ENCODE measurements at places on chromosomes 5 and 9.

DNA sequence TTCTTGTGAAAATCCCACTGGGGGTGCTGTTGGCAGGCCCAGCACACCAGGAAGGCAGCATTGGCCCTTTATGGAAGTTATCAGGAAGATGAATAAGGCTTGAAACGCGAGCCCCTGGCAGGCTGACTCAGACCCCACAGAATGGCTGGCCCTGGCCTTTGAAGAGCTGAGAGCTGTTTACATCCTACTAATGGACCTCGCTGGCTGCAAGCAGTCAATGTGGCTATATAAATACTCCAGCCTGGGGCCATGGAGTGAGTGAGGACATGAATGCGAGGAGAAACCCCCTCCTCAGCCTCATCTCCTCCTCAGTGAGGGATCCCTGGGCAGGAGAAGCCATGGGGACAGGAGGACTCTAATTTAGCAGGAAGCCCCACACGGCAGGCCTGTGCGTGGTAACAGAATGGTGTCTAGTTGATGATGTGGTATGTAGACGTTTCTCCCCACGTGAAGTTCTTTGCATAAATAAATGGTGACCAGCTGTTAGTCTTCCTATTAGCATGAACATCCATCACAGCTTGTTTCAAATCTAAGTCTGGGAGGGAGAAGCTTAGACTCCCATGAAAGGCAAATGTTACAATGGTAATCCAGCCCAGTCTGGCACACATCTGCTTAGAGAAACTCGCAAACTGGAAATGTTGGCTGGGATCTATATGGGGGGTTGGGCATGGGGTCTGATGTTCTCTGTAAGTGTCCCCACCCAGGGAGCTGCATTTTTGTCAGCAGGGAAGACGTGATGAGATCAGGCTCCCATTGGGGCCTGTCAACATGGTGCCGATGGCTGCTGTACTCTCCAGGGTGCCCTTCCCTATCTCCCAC lies 175.1 kb upstream of the PITX1 start:
- peaks cover 20% of the 10 kb centered on the region for H3K27me3 ChIP-seq
- H3K27ac ChIP-seq = no peak overlapping the region
- DNase-seq = no peak
- no peaks in the 10 kb centered on the region for H3K4me1 ChIP-seq
- peaks cover under 1% of the 10 kb centered on the region for H3K36me3 ChIP-seq

DNA sequence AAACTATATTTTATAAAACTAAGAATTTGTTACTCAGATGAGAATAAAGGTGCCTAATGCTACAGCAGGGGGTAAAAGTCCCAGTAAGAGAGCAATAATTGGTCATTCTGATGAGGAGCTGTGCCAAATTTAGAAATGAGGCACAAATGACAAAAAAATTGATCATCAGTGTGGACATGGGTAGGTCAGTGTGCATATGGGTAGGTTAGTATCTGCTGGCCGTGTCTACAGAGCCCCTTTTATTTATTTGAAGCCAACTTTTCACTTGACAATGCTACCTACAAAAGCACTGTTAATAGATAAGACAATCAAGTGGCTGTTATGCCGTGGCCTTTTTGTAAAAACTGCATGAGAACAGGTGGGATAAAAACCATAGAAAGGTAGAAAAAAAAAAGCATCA lies 454.6 kb downstream of the RAB3C start:
- H3K4me1 ChIP-seq = peaks cover 10% of the 10 kb centered on the region
- H3K4me3 ChIP-seq = no peak overlapping the region
- H3K36me3 ChIP-seq = peaks cover 2% of the 10 kb centered on the region
- H3K27me3 ChIP-seq = peaks cover 20% of the 10 kb centered on the region
- DNase-seq = no peak
- no peak overlapping the region for H3K27ac ChIP-seq

- H3K4me3 ChIP-seq = no peak overlapping the region
- no peaks in the 10 kb centered on the region for H3K27me3 ChIP-seq
- H3K36me3 ChIP-seq = no peaks in the 10 kb centered on the region
- H3K27ac ChIP-seq = no peak overlapping the region
Observed at GRCh38 chr5:179380211-179381035, 35.2 kb upstream of the ADAMTS2 start.

- no peak for DNase-seq
- no peaks in the 10 kb centered on the region for H3K27me3 ChIP-seq
- no peaks in the 10 kb centered on the region for H3K36me3 ChIP-seq
- H3K27ac ChIP-seq = no peak overlapping the region
Observed at GRCh38 chr5:147578228-147579024, 68.6 kb upstream of the DPYSL3 start.

GRCh38 chr9:18350036-18350435 lies 123.9 kb upstream of the ADAMTSL1 start:
- H3K36me3 ChIP-seq = no peaks in the 10 kb centered on the region
- H3K4me3 ChIP-seq = no peak overlapping the region
- no peak for DNase-seq
- no peaks in the 10 kb centered on the region for H3K27me3 ChIP-seq
- H3K4me1 ChIP-seq = no peaks in the 10 kb centered on the region

DNA sequence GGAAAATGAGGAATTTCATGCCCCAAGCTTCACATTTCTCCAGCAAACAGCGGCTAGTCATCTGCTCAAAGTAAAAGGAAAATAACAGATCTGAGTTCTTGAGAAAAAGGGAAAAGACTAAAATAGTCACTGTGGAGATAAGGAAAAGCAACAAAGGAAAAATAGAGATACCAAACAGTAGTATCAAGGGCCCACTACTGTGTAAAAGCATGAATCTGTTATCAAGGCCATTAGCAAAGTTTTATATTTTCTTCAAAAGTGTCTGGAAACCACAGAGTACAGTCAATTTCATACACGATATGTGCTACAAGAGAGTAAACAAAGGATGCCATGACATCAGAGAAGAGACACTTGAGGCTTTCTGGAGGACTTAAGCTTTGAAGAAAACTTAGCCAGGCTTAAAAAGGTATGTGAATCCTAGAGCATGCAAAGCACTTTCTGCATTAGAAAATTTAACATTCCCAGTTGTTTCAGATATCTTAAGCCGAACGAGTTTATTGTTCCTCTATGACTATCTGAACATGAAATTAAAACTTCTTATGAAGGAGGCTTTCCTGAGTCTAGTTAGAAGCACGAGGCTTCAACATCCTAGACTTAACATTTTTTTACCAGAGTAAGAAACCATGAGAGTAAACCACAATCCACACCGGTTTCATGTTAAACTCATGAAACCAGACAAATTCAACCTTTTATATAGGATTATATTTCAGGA lies 1.2 kb downstream of the TTC33 start:
- H3K4me3 ChIP-seq = no peak overlapping the region
- peaks cover 23% of the 10 kb centered on the region for H3K4me1 ChIP-seq
- no peak overlapping the region for H3K27ac ChIP-seq

- no peak for DNase-seq
- H3K27ac ChIP-seq = no peak overlapping the region
- H3K4me3 ChIP-seq = no peak overlapping the region
- H3K4me1 ChIP-seq = peaks cover 71% of the 10 kb centered on the region
- H3K36me3 ChIP-seq = peaks cover 10% of the 10 kb centered on the region
Observed at GRCh38 chr9:37392272-37392671, 30.2 kb upstream of the GRHPR start.

DNA sequence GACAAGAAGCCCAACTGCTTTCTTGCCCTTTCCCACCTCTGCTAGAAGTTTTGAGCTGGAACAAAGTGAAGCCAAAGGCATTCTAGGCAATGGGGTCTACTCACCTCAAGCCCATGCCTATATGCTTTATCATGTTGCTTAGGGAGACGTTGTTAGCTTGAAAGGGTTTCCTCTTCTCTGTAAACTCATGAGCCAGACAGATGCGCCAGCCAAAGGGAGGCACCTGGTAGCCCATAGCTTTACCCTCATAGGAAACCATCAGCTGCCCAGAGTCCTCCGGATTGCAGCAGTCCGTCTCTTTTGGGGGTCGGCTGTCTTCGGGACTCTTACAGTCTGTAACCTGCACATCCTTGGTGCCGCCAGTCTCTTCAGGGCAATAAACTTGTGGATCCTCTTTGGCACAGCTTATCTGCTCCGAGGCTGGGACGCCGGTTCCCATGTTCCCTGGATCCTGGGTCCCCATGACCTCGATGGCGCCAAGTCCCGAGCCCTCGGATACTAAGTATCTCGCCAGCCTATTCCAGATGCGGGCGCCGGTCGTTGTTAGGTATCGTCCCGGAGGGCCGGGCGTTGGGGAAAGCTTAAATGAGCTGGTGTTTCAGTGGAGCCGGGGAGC lies 678 bp downstream of the GBA2 start:
- H3K4me3 ChIP-seq = peak overlapping the region; percentile 89
- no peaks in the 10 kb centered on the region for H3K27me3 ChIP-seq
- peak overlapping the region; percentile 89 for H3K27ac ChIP-seq

DNA sequence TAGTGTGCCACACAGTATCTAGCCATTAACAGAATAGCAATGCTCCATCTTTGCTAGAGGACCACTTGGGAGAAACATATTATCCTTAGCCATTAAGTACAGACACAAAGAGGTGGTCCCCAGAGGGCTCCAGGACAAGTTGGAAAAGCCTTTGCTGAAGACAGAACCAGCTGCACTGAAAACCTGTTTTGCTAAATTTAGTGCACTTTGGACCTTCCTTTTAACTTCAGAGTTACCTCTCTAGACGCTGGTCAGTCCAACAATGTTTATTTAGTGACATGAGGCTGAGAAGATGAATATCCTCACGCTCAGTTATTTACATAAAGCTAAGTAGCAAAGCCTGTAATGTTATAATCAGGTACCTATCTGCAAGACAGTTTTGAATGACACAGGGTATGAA lies 265.0 kb upstream of the ZNF608 start:
- H3K27ac ChIP-seq = no peak overlapping the region
- H3K27me3 ChIP-seq = no peaks in the 10 kb centered on the region
- H3K4me1 ChIP-seq = peaks cover 21% of the 10 kb centered on the region

DNA sequence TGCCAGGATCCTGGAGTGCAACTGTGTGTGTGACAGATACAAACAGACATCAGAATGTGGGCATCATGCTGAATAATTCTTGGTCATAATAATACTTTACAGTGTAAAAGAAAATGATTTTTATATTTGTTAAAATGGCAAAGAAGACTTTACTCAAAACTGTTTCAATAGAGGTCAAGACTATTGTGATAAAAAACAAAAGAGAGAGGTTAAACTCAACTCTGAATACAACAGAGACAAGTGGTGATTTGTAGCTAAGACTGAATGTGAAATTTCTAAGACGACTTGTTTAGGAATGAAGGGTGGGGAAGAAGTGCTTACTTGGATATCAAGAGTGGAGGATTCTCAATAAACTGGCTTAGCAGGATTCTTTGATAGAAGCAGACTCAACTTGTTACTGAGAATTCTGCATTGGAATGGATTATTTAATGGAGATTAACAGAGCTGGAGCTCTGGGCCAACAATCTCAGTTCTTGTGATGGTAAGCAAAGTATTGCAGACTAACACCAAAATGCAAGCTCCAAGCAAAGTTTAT lies 457.4 kb upstream of the CDH18 start:
- no peak overlapping the region for H3K27ac ChIP-seq
- no peaks in the 10 kb centered on the region for H3K36me3 ChIP-seq
- no peak overlapping the region for H3K4me3 ChIP-seq
- no peaks in the 10 kb centered on the region for H3K27me3 ChIP-seq

DNA sequence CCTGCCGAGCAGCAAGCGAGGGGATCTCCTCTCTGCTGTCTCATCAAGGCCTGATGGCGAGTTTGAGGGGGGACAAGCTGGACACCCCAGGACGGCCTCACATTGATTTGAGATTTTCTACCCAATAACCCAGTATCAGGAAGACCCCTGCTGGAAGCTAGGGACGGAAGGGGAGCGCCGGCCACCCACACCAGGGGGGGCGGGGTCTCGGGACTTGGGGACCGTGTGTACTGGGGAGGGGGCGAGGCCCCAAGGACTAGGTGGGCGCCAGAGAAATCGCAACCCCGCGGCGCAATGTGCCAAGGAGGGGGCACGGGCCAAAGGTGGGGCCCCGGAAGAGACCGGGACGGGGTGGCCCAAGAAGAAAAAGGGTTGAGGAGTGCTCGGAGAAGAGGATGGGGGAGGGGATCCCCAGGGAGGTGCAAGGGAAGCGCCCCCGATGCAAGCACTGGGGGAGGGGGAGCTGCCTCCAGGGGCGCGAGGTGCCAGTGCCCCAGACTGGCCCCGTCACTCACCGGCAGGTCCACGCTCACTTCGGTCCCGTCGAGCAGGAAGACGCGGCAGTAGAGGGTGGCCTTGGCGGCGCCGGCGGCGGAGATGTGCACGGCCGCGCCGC lies 1.1 kb downstream of the EPB41L4B start:
- H3K36me3 ChIP-seq = peaks cover 3% of the 10 kb centered on the region
- peaks cover 11% of the 10 kb centered on the region for H3K4me1 ChIP-seq
- H3K27me3 ChIP-seq = peaks cover 71% of the 10 kb centered on the region

GRCh38 chr5:62182802-62183201 lies 123.2 kb upstream of the KIF2A start:
- H3K4me3 ChIP-seq = no peak overlapping the region
- no peaks in the 10 kb centered on the region for H3K36me3 ChIP-seq
- DNase-seq = no peak
- H3K27me3 ChIP-seq = peaks cover 7% of the 10 kb centered on the region
- no peak overlapping the region for H3K27ac ChIP-seq

- no peaks in the 10 kb centered on the region for H3K27me3 ChIP-seq
- H3K4me1 ChIP-seq = peaks cover 16% of the 10 kb centered on the region
- H3K27ac ChIP-seq = no peak overlapping the region
- no peak overlapping the region for H3K4me3 ChIP-seq
- DNase-seq = no peak
Observed at GRCh38 chr5:158534203-158534602, 565.5 kb downstream of the EBF1 start.

All from stimulated activated naive B cell treated with anti-CD40 and anti-IgM and Interleukin-4, amounts not matched to agents 10 μg/mL and 1 μg/mL and 100 μg/mL, for 72 hours (primary cell).